ENCODE measurements at places on chromosomes 11 and 22. TPM values are rescaled to one million over a fixed set of nuclear protein-coding genes. Genes with fewer than 3 reads are reported as not detected.

The FOLH1 gene
- total RNA-seq, result not detected

The TLCD5 gene
- total RNA-seq, result 4.3 TPM

DNA sequence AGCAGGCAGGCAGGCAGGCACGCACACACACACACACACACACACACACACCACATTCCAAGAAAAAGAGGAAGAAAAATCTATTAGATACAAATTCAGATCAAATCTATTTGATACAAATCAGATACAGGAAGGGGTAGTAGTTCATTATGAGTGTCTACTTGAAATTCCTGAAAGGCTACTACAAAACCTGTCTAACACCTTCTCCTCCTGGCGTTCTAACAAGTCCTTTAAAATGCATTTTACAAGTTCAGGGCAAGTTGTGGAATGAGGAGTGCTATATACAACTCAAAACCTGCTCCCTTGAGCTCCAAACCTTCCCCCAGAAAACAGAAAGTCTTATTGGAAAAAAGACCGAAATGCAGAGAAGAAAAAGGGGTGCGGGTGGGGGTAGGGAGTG lies 476 bp downstream of the ARHGAP32 start:
- H3K27me3 ChIP-seq, result no peaks in the 10 kb centered on the region
- H3K27ac ChIP-seq, result no peak overlapping the region
- DNase-seq, result no peak
- H3K4me3 ChIP-seq, result no peak overlapping the region

GRCh38 chr22:49448526-49448925 lies 379.1 kb downstream of the BRD1 start:
- H3K4me3 ChIP-seq, result no peak overlapping the region
- H3K27me3 ChIP-seq, result no peaks in the 10 kb centered on the region
- no peak for DNase-seq
- H3K4me1 ChIP-seq, result peaks cover 5% of the 10 kb centered on the region
- no peak overlapping the region for H3K27ac ChIP-seq

GRCh38 chr22:46547179-46547882 lies 9.9 kb upstream of the CELSR1 start:
- H3K36me3 ChIP-seq, result no peaks in the 10 kb centered on the region
- H3K4me3 ChIP-seq, result no peak overlapping the region
- DNase-seq, result no peak
- no peaks in the 10 kb centered on the region for H3K27me3 ChIP-seq

- no peak overlapping the region for H3K27ac ChIP-seq
- 0 out of 2 replicates have a peak, but pooled peaks cover 3% of the 10 kb centered on the region for H3K27me3 ChIP-seq
- H3K4me3 ChIP-seq, result no peak overlapping the region
- H3K4me1 ChIP-seq, result no peaks in the 10 kb centered on the region
- no peaks in the 10 kb centered on the region for H3K36me3 ChIP-seq
- no peak for DNase-seq
These were observed 80.8 kb upstream of the FSHB start for GRCh38 chr11:30149998-30150397.

DNA sequence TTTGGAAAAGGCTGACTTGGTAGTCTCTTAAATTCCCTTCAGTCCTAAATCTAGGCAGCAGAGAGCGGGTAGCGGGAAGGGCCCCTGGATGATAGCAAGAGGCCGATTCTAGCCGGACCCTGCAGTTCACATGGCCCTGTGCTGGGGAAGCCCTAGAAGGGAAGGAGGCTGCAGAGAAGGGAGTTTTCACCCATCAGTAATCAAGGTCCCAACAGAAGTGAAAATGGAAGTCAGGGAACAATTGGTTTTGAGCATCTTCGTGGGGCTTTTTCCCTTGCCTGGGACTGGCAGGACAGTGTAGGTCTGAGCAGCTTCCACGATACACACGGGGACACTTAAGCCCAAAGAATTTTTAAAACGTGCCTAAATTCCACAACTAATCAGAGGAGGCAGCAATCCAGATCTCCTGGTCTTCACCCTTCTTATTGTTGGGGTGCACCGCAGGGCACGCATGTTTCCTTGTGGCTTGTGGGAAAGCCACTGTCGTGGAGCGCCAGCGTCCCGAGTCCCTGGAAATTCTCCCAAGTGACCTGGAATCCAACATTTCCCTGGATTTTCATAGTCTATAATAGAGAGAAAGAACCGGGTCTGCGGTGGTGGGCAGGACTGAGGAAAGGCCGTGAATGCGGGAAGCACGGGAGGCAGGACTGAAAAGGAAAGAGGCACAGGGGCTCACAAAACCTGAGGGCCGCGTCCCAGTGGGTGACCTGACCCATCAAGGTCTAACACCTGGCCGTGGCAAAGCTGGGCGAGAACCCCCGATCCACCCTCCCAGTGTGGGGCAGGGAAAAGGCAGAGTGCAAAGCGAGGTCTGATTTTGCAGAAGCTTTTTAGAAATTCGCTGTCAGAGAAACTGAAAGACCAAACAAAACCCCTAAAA lies 846 bp upstream of the OAF start:
- peak overlapping the region; percentile 65 for H3K4me3 ChIP-seq
- no peaks in the 10 kb centered on the region for H3K27me3 ChIP-seq
- DNase-seq, result no peak
- no peaks in the 10 kb centered on the region for H3K36me3 ChIP-seq
- H3K4me1 ChIP-seq, result peaks cover 8% of the 10 kb centered on the region
- no peak overlapping the region for H3K27ac ChIP-seq

DNA sequence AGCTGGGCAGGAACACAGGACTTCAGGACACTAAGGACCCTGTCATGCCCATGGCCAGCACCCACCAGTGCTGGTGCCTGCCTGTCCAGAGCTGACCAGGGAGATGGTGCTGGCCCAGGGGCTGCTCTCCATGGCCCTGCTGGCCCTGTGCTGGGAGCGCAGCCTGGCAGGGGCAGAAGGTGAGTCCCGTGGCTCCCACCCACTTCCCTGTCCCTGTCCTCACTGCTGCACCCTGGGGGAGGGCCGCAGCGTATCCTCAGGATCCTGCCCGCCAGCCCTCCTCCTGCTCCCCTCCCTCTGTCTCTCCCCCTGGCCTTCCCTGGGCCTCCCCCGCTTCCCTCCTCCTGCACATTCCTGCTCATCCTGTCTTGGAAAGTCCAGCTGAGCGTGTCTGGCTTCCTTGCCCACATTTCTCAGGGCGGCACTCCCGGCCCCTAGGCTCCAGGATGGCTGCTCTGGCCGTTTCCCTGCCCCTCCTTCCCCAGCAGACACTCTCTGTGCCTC lies 8.7 kb downstream of the CSF2RB start:
- H3K27ac ChIP-seq, result no peak overlapping the region
- DNase-seq, result no peak
- H3K36me3 ChIP-seq, result no peaks in the 10 kb centered on the region
- H3K4me1 ChIP-seq, result no peaks in the 10 kb centered on the region
